OCI-M1 (cell line): ENCODE measurements at places on chromosomes 3 and 15.

DNA sequence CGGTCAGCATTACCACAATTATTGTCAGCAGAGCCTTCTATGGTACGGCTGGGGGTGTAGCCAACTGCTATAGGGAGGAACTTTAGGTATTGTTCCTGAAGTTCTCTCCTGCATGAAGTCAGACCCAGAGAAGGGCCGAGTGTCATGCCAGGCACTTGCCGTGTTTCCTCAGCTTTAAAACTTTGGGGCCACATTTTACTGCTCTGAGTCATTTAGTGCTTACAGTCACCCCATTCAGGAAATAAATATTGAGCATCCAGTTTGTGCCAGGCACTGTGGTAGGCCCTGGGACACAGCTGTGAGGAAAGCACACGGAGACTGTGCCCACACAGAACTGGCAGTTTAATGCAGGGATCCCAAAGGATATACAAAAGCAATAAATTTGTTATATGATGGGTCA lies 54.5 kb upstream of the APEH start:
- DNase-seq = no peak

- DNase-seq = no peak
Observed at GRCh38 chr3:141243271-141243707, 11.7 kb downstream of the PXYLP1 start.

- no peak for DNase-seq
Observed at GRCh38 chr3:137768361-137769321, 4.5 kb downstream of the SOX14 start.

DNA sequence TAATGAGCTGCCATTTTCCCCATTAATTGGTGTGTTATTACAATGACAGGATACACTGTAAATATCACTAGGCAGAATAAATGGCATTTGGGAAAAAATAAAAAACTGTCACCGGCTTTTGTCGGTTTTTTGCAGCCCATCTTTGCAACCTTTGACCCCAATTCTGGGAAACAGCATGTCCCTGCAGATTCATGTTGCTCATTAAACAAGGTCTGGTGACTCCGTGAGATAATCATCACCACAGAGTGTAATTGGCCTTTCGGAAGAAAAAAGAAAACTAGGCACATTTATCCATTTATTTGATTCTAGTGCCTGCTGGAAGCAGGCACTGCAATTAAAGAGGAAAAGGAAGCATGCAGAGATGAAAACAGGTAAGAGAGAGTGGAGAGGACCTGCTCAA lies 64.5 kb downstream of the TRAT1 start:
- DNase-seq = no peak

GRCh38 chr3:184679056-184679816 lies 32.6 kb downstream of the MAGEF1 start:
- DNase-seq = no peak

DNA sequence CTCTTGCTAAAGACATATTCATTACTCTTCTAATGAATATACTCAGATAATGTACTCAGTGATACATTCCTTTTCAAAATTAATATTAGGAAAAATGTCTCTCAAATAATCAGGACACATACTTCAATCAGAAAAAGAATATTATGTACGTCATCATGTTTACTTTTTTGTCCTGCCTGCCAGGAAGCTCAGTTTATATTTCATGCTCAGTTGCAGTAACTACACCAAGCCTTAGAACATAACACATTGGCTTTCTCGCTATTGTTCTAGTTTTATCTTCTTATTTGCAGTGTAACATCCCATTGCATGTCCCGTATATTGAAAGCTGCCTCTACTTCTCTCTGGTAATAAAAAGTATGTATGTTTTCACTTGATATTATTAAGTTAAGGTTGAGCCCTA lies 181.5 kb upstream of the LPP start:
- no peak for DNase-seq

DNA sequence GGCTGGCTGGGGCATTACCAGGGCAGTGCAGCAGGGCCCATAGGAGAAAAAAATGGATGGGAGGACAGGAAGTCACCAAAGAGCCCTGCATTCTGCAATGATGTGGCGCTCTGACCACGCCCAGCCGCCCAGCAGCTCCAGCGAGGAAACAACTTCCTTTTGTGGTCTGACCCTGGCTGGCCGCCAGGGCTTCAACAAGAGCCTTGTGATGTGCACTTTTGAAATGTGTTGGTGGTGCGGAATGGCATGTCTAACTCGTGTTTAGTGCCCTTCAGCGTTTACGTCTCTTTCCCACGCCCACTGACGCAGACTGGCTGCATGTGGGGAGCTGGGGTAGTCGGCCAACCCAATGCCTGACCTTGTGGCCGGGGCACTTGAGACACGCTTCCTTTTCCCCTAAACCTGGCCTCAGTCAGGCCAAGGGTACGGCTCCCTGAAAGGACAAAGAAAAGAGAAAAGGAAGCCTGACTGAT lies 81.9 kb upstream of the CTNNB1 start:
- DNase-seq = peak; percentile 95

DNA sequence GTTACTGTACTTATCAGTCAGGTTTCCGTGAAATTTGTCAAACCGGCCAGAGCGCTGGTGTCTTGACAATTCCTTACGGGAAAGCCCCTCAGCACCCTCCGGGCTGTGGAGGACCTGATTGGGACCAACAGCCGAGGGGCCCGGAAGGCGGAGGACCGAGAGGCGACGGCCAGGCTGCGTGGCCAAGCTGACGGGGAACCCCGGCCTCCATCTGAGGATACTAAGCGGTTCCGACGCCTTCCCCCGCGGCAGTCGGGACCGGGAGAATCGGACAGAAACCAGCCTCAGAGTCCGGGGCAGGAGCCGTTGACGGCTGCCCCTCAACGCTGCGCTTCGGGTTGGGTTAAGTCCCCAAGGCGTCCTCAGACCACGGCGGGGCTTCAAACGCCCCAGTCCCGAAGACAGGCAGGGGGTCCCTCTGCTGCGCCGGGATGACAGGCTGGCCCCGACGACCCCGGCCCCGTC lies 499 bp downstream of the ALDH1A2 start:
- DNase-seq = no peak

DNA sequence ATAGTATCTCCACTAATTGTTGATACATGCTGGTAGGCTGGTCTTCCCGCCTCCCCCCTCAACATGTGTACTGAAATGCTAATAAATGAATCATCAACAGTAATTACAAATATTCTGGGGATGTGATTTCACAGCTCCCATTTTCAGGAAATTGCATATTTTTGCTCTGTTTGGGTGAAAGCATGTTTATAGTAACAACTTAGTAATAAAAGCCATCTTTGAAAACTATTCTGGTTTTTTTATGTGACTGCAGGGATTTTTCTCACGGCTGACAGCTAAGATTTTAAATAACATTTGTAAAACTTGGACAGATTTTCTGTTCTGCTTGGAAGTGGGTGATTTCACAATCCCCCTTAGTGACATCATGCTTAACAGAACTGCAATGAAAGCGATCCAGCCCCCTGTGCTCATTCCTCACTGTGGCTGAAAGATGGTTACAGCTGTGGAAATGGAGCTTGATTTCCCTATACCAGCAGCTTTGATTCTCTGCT lies 25.6 kb upstream of the FAM174B start:
- DNase-seq = no peak

DNA sequence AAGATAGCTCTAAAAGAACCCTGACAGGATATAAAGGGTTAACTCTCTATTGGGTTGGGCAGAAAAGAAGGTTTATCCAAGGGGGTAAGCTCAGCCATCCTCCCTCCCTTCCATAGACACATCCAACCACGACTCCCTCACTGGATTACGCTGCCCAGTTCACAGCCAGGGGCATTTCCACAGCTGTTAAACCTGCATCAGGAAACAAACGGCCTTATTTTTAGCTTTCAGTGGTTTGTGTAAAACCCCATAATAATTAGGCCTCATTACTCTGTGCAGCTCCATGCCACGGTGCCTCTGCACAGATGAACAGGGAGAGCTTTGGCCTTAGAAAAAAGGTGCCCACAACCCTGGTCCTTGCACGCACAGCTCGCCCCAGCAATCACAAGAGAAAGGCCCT lies 110.6 kb downstream of the GABRB3 start:
- DNase-seq = no peak

GRCh38 chr3:188198001-188198400 lies 44.0 kb downstream of the LPP start:
- DNase-seq = no peak

- no peak for DNase-seq
Observed at GRCh38 chr3:178194539-178194938, 341.7 kb upstream of the KCNMB2 start.

DNA sequence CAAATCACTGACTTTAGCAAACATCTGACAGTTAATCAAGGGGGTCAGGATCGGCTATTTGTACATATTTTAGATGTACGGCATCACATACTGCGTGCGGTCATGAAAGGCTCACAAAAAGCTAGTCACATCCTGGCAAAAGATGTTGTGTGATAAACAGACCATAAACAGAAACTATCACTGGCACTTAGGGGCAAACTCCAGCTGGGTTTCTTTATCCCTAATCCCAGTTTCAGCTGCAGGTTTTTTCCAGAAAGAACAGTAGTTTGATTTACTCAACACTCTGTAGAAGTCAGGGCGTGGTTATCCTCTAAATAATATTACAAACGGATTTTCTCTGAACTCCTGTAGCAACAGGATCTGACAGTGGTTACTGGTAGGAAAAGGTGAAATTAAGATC lies 112.4 kb upstream of the BHLHE40 start:
- DNase-seq = no peak

DNA sequence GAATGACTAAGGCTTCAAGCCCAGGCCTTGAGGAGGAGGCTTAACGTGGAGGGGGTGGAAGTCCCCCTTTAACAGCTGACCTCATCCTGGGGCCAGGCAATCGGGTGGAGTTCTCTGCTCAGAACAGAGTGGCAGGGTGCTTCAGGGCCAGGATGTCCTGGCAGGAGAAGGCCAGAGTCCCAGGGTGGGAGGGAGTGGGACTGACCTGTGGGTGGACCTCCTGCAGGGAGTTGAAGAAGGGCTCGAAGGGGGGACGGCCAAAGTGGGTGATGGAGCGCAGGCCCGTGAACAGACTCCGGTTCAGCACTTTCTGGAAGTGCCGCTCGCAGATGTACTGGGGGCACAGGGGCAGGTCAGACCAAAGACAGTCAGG lies 19.6 kb downstream of the DUOX2 start:
- DNase-seq = no peak

DNA sequence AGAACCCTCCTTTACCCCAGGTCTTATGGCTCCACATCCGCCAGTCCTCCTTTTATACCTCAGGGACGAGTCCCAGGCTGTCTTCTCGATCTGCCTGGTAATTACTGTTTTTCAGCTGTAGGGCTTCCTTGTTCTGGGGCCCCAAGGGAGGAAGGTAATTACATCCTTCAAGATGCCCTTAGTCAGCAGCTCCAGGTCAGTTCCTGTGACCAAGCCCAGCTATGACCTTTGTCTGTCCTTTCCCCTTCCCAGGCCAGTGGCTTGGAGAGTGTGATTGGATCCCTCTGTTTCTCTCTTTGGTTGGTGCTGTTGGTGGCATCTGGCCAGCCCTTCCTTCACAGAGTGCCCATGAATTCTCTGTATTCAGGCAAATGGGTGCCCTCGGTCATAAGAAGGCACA lies 92.6 kb downstream of the AAGAB start:
- DNase-seq = no peak

GRCh38 chr15:37903919-37904625 lies 30.4 kb upstream of the TMCO5A start:
- DNase-seq = no peak

- no peak for DNase-seq
Observed at GRCh38 chr3:71564361-71564760, 19.2 kb downstream of the FOXP1 start.

GRCh38 chr15:84981711-84982300 lies at the start of gene PDE8A:
PDE8A (plus strand) TSS chr15:84981856; CDS start chr15:84982163, 307 bp downstream.
- DNase-seq = peak; percentile 64

DNA sequence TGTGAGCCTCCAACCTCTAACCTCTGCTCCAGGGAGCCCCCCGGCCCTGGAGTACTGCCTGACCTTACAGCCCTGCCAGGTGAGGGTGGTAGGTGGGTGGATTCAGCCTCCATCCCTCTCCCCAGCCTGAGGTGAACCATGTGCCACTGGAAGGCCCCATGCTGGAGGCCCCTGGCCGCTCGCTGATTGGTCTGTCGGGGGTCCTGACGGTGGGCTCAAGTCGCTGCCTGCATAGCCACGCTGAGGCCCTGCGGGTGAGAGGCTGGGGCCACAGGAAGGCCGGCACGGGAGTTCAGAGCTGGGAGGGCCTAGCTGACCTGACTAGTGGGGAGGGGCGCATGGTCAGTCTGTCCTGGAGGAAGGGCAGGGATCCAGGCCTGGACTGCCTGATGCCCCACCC lies 19.1 kb downstream of the NT5DC2 start:
- no peak for DNase-seq

DNA sequence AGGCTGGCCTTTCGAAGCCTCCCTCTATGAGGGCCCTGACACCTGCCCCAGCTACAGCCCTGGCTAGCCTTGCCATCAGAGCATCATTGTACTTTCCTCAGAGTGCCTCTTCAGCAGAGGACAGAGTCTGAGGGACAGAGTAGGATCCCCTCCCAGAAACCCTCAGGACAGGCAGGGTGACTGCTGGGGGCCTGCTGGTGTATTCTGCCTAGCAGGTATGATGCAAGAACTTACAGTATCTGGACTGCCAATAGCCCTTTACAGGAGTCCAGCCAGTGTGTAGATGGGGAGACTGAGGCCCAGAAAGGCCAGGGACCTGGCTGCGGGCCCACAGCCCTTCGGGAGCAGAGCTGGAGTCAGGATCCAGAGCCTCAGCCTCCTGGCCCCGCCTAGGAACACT lies 19.1 kb downstream of the DUSP7 start:
- DNase-seq = no peak

GRCh38 chr3:144289057-144289456 lies 317.4 kb downstream of the DIPK2A start:
- DNase-seq = no peak

DNA sequence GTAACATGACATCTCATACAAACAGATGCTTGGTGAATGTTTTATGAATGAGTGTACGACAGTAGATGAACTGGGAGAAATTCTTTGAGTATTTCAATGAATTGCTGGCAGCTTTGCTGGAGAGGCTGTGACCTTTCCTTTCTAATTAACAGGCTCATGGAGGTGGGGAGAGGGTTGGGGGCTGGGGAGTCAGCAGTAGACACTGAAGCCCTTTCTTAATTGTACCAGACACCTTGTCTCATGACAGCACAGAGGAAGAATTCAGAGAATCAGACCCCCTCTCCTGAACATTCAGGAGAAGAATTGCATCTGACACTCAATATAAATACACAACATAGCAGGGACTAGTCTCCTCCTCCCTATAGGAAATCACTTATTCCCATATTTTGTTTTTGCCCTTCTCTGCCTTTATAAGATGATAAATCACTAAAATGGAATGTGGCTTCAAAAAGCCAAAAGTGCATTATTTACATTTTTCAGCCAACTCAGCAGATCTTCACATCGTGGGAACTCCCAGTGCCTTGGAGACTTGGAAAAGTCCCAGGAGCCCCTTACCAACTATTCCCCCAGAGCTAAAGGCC lies 66.2 kb upstream of the TPM1 start:
- DNase-seq = no peak

- DNase-seq = no peak
Observed at GRCh38 chr3:124117486-124117885, 125.6 kb upstream of the ROPN1 start.

- DNase-seq = peak; percentile 2
Observed at GRCh38 chr3:148631124-148631903, 66.4 kb upstream of the AGTR1 start.

GRCh38 chr3:137191951-137192350 lies 234.2 kb downstream of the IL20RB start:
- no peak for DNase-seq

- DNase-seq = no peak
Observed at GRCh38 chr3:42544492-42545283, 37.1 kb downstream of the SEC22C start.
